ENCODE measurements at places on chromosomes 3 and 15. TPM values are rescaled to one million over a fixed set of nuclear protein-coding genes. Genes with fewer than 3 reads are reported as not detected.

- H3K4me3 ChIP-seq, result no peak overlapping the region
- no peaks in the 10 kb centered on the region for H3K36me3 ChIP-seq
- no peak overlapping the region for H3K27ac ChIP-seq
- DNase-seq, result no peak
- H3K4me1 ChIP-seq, result no peaks in the 10 kb centered on the region
- H3K27me3 ChIP-seq, result no peaks in the 10 kb centered on the region
Measured at GRCh38 chr3:105906836-105907235, 38.0 kb upstream of the CBLB start.

DNA sequence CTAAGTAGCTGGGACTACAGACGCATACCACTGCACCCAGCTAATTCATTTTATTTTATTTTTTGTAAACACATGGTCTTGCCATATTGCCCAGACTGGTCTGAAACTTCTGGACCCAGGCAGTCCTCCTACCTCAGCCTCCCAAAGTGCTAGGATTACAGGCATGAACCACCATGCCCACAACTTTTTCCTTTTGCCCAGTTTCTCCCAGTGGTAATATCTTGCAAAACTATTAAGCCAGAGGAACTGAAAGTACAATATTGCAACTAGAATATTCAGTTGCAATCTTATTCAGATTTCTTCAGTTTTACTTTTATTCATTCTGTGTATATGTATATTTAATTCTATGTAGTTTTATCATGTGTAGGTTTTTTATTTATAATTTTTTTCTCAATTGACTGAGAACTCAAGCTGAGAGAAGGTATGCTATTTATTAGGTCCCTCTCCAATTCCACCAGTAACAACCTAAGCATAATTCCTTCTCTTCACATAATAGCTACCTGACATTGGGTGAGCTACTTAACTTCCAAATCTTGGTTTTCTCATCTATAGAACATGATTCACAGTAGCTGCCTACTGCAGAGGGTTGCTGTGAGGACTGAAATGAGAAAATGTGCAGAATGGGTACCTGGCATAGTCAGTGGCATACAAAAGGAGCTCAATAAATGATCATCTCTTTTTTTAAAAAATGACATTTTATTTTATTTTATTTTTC is 30.8 kb downstream of the KLHL18 start:
- H3K4me1 ChIP-seq, result peaks cover 6% of the 10 kb centered on the region
- H3K27ac ChIP-seq, result no peak overlapping the region
- H3K36me3 ChIP-seq, result no peaks in the 10 kb centered on the region
- DNase-seq, result no peak
- H3K27me3 ChIP-seq, result no peaks in the 10 kb centered on the region
- no peak overlapping the region for H3K4me3 ChIP-seq

DNA sequence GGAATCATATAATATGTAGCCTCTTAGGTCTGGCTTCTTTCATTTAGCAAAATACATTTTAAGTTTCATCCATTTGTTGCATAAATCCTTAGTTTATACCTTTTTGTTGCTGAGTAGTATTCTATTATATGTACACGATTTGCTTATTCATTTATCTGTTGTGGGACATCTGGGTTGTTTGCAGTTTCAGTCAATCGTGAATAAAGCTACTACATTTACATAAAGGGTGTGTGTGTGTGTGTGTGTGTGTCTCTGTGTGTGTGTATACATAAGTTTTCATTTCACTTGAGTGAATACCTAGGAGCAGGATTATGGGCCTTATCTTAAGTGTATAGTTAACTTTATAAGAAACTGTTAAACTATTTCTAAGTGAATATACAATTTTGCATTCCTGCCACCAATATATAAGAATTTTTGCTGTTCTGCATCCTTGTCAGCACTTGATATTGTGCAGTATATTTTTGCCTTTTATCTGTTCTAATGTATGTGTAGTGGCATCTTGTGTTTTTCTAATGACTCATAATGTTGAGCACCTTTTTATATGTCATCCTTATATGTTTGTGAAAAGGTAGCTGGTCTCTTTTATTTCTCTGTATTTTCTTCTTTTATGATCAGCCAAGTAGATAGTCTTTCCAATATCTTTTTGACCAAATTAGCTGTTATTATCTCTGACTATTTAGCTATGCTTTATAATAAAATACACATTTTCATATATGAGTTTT is 55.0 kb downstream of the GLCE start:
- no peak overlapping the region for H3K4me3 ChIP-seq
- H3K4me1 ChIP-seq, result no peaks in the 10 kb centered on the region
- no peaks in the 10 kb centered on the region for H3K36me3 ChIP-seq
- no peaks in the 10 kb centered on the region for H3K27me3 ChIP-seq
- no peak overlapping the region for H3K27ac ChIP-seq

DNA sequence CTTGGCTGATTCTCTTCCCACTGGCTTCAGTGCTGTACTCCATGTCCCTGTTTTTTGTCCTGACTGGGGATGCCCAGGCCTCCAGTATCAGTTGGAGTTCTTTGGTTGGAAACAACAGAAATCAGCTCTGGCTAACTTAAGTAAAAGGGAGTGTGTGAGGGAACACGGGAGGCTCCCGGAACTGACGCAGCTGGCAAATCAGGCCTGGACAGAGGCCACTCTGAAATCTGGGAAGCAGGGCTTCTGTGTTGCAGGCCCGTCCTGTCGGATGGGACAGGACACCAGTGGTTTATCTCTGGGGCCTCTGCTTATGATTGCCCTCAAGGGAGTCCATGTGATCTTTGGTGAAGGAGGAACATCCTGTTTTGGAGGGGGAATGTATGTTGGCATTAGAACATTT is 124.3 kb downstream of the CHCHD6 start:
- no peak overlapping the region for H3K4me3 ChIP-seq
- no peak overlapping the region for H3K27ac ChIP-seq
- no peak for DNase-seq

DNA sequence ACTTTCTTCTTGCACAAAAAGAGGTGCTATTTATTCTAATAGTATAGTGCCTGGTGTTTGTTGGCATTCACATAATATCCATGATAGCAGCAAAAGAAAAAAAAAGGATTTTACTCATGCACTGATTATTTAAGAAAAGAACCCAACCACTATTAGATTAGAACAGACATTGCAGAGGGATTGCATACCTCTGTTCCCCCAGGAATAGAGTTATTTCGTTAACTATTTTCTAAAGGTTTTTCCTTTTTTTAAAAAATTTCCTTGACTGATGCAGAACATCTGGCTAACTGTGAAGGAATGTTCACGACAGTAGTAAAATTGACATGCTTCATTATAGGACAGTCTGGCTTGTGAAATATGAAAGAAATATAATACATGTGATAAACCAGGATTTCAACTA is 136.6 kb upstream of the PTX3 start:
- H3K36me3 ChIP-seq, result no peaks in the 10 kb centered on the region
- no peaks in the 10 kb centered on the region for H3K27me3 ChIP-seq
- no peak for DNase-seq
- no peaks in the 10 kb centered on the region for H3K4me1 ChIP-seq

- no peak for DNase-seq
- no peaks in the 10 kb centered on the region for H3K4me1 ChIP-seq
- H3K27ac ChIP-seq, result no peak overlapping the region
- H3K4me3 ChIP-seq, result no peak overlapping the region
Measured at GRCh38 chr15:73295630-73296286, 73.0 kb downstream of the HCN4 start.

GRCh38 chr3:110752307-110752706 is 319.3 kb upstream of the NECTIN3 start:
- peaks cover 4% of the 10 kb centered on the region for H3K4me1 ChIP-seq
- H3K27me3 ChIP-seq, result no peaks in the 10 kb centered on the region
- no peak overlapping the region for H3K27ac ChIP-seq
- no peak for DNase-seq
- H3K36me3 ChIP-seq, result no peaks in the 10 kb centered on the region
- H3K4me3 ChIP-seq, result no peak overlapping the region

- no peak for DNase-seq
- no peaks in the 10 kb centered on the region for H3K27me3 ChIP-seq
- no peak overlapping the region for H3K27ac ChIP-seq
- no peaks in the 10 kb centered on the region for H3K4me1 ChIP-seq
- H3K36me3 ChIP-seq, result no peaks in the 10 kb centered on the region
Measured at GRCh38 chr3:112818289-112818688, 28.4 kb downstream of the CD200R1L start.

GRCh38 chr15:77012868-77013267 is 17.9 kb downstream of the PSTPIP1 start:
- DNase-seq, result no peak
- no peak overlapping the region for H3K4me3 ChIP-seq
- no peaks in the 10 kb centered on the region for H3K27me3 ChIP-seq

The TF gene
- 10.4 TPM for total RNA-seq

The DLEC1 gene
- 0.61 TPM for total RNA-seq

The CD86 gene
- total RNA-seq, result not detected

The DGKG gene
- total RNA-seq, result 4.8 TPM
